ENCODE measurements at places on chromosomes 12 and 14. TPM values are rescaled to one million over a fixed set of nuclear protein-coding genes. Genes with fewer than 3 reads are reported as not detected.
A peak's percentile ranks its signal among the peaks of the same experiment; 100 is the strongest.

DNA sequence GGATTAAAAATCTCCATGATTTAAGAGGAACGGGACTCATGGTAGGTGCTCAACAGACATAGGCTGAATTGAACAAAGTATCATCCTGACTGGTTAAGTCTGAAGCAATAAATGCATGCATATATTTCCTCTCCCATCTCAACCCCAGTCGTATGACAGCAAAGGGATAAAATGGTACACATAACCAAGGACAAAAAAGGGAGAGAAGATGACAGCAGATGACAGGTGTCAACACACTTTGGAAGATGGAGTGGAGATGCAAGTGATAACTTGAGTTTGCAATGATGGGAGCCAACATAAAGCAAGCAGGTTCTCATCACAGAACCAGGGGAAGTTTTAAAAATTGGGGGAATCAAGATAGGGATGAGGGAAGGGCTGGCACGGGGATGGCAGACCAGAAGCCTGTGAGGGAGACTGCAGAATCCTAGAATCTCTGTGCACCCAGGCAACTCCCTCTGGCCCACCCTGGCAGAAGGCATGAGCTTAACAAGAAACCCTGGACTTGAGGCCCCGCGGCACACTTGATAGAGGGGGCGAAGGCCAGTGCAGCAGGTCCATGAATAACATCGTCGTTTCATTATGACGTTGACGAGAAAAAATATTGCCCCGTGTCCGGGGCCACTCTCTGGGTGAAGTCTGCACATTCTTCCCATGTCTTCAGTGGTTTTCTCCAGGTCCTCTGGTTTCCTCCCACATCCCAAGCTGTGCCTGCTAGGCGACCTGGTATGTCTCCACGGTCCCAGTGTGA, 5.0 kb downstream of the C1RL start:
- DNase-seq = no peak

MYF5 gene
- total RNA-seq = not detected

- DNase-seq = no peak
Measured at GRCh38 chr12:7013101-7013500, 5.2 kb downstream of the LPCAT3 start.

TMTC1 gene
- 25.3 TPM for total RNA-seq

EEA1 gene
- total RNA-seq = 17.8 TPM

DNA sequence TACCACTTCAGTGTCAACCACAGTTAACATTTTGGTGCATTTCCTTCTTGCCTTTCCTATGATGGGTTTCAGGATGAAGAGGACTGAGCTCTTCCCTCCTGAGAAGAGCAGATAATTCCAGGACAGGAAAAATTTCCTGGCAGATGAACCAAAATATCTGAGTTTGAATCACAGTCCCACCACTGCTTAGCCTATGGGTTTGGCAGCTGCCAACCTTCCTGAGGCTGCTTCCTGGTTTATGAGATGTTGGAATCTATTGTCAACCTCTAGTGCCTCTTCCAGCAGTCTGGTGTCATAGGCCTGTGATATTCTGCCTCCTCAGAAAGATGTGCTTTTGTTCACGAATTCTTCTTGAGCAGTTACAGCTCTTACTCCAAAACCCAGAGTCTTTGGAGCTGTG, 197.4 kb upstream of the FRMD6 start:
- peak; percentile 32 for DNase-seq

DNA sequence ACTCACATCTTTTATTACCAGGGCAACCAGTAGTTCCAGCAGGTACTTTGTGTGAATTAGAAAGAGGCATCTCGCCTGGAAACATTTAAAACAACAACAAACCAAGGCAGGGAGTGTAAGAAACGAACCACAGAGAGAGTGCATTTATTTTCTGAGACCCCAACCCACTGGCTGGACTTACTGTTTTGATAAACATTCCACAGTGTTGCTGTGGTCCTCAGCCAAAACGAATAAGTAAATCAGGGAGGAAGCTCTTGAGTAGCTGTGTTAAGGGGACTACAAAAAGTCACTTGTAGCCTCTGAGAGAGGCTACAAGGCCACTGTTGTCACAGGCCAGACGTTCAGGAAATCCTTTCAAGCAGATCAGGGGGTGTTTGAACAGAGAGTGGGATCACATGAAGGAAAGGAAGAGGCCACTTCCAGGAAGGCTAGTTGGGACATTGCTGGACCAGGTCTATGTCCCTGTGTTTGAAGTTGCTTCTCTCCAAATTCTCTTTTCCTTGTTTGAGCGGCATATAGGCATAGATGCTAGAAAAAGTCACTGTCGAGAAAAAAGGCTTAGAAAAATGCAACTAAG, 33.8 kb downstream of the DMAC2L start:
- DNase-seq = no peak

- DNase-seq = no peak
Measured at GRCh38 chr12:107654873-107655272, 30.7 kb upstream of the PWP1 start.

KRT85 gene
- total RNA-seq = not detected

DNA sequence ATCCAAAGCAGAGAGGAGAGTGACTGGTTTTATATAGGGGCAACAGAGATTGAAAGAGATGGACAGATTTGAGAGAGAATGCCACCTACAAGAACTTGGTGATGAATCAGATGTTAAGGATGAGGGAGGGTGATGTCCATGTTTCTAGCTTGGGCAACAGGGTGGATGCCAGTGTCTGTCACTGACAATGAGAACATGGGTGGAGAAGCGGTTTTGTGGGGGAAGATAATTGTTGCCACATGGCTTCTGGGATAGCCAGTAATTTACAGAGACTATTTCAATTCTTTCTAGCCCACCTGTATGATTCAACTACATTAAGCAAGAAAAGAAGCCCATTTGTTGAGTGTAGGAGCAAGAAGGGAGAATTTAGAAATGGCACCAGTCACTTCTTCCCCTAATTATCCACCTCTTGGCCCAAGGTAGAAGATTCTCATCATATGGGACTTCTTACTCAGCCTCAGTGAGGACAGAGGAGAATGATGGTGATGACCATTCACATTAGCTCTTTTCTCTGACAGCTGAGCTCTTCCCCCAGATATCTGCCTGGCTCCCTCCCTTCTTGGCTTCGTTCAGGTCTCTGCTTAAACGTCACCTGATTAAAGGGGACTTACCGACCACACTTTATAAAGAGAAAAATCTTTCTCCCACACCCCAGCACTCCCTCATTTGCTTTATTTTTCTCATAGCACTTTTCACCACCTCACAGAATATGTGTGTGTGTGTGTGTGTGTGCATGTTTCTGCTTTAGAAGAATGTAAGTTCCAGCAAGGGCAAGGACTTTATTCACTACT, 117.8 kb downstream of the DUSP6 start:
- DNase-seq = peak; percentile 68

- no peak for DNase-seq
Measured at GRCh38 chr12:19525274-19525673, 86.0 kb downstream of the AEBP2 start.

TMEM117 gene
- total RNA-seq = 19.1 TPM

OR4E2 gene
- total RNA-seq = not detected

DNA sequence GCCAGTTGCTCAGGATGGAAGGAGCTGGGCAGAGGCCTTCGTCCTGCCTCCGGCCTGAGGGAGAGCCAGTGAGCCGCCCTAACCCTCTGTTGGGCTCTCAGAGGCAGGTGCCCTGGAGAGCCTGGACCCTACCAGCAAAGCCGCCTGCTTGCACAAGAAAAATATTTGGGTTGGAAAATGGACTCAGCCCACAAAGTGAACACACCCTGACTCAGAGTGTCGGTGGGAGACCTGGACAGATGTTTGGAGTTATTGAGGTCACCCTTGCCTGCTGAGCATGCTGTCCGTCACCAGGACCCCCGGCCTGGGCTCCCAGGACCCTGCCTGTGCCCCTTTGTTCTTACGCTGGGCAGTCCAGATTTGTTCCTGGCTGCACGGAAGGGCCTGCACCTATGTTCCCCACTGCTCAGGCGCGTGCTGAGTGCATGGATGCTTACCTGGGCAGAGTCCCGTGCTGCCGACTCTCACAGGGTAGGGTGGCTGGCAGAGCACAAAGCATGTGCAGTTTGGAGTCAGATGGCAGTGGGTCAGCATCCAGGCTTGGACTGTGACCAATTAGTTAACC, 22.4 kb downstream of the FAM181A start:
- DNase-seq = no peak

ATP23 gene
- total RNA-seq = 14.8 TPM

- DNase-seq = no peak
Measured at GRCh38 chr12:3220382-3221321, 143.5 kb downstream of the TSPAN9 start.

- peak; percentile 4 for DNase-seq
Measured at GRCh38 chr14:73393375-73393774, 65.0 kb downstream of the NUMB start.

GRCh38 chr14:24056800-24057184, 5.0 kb downstream of the CARMIL3 start:
- DNase-seq = no peak

DNA sequence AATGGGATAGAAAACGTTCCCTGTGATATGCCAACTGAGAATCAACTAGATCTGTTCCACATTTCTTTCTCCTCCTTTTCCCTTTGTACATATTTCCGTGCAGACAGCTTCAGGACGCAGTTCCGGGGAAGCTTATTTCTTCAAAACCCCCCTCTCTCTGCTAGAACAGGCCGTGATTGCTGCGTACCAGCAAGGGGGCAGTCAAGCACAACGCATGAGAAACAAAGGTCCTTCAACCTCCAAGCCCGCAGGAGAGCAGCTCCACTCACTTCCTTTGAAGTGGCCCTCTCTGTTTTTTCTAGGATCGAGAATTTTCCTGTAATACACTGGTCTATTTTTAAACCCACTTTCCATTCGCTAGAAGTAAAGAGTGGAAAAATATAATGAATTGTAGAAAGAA, 80.8 kb downstream of the ZNF664 start:
- DNase-seq = peak; percentile 71

LRFN5 gene
- 2.1 TPM for total RNA-seq

DNA sequence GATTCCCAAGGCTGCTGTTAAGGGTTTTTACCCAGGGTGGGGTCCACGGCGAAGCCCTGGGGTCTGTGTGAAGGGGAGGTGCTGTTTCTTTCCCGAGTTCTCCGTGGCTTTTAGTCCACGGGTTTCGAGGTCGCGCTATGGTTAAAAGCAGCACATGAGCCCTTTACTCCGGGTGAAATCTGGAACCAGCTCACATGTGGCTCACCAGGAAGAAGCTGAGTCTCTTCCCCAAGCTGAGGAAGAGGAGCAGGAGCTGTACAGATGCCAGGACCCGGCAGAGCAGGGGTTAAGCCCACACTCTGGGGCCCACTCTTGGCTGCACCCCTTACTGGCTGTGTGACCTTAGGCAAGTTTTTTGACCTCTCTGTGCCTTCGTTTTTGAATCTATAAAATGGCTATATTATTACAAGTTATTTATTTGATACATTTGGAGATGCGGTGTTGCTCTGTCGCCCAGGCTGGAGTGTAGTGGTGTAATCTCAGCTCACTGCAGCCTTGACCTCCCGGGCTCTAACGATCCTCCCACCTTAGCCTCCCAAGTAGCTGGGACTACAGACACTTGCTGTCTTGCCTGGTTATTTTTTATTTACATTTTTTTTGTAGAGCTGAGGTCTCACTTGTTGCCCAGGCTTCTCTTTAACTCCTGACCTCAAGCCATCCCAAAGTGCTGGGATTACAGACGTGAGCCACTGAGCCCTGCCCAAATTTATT, 266.3 kb downstream of the AACS start:
- DNase-seq = peak; percentile 18

DNA sequence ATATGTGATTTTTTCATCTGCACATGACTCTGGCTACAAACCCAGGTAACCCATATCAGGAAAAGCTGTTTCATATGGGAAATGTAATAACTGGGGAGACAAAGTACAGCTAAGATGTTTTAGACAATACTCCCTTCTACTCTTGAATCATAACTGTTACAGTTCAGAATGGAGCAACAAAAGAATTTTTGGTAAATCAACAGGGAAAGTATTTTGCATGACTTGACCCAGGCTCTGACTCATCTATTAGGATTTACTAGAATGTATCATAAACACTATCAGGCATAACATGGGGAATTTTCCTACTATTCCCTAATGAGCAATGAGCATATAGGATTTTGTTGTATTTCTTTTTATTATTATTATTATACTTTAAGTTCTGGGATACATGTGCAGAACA, 553.0 kb downstream of the SLC16A7 start:
- DNase-seq = peak; percentile 93

DNA sequence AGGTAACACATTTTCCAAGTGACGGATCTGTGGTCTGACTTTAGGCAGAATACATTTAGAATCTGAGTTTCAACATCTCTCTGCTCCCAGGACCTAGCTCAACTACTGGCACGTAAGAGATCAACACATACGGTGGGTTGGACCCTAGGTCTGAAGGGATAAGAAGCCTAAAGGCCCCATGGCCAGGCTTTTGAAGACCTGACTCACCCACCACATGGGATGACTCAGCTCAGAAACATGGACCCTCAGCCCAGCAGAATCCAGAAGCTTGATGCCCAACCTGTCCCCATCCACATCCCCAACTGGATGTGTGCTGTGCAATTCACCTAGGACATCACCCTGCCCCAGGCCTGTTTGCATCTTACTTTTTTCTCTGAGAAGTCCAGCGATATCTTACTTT, 770.2 kb downstream of the BCL11B start:
- no peak for DNase-seq

DNA sequence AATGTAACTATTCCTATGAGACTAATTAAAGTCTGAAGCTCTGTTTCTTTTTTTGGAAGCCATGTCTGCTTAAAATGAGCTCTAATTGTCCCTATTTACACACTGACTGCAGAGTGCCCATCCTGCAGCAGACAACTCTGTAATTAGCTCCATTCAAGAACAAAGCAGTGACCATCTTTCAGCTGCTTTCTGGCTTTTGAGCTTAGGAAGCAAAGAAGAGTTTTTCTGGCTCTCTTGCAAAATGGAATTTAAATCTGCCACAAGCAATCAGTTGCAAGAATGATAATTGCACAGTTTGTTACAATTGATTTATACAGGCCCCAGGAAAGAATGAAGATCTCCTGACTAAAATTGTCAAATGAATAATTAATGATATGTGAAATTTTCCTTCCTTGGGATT, 83.4 kb downstream of the GAS2L3 start:
- DNase-seq = no peak

PRPH gene
- total RNA-seq = not detected

DNA sequence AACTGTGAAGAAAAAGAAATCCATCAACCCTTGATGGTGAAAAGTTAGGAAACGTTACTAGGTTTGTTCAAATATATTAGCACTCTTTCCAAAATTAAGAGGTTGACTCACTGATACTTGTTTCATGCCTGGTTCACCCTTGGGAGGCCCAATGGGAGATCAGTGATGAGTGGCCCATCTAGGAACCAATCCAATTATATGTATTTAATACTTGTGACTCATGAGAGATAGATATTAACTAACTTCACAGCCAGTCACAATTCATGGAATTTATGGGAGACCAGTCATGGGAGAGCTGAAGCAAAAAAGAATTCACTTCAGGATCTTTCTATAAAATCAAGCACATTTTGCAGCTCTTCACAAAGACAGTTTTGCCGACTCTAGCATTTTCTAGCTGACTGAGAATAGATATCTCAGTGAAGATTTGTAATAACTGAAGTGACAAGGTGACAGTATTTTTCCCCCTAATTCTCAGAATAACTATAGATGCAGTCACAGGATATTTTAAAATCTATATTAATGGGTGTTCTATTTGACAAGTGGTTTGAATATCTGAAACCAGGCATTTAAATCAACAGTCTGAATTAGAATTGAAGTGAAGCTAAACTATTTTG, 230.2 kb downstream of the EPS8 start:
- peak; percentile 96 for DNase-seq

Data from GM23248 (cell line).